ENCODE measurements at places on chromosomes 11 and 22. TPM values are rescaled to one million over a fixed set of nuclear protein-coding genes. Genes with fewer than 3 reads are reported as not detected.

The NAV2 gene
- total RNA-seq, result 2.9 TPM

The LRRC56 gene
- total RNA-seq, result 4.3 TPM

- DNase-seq, result peak; percentile 75
Observed at GRCh38 chr22:19149047-19149883, 827 bp downstream of the GSC2 start.

The SLC43A1 gene
- total RNA-seq, result 28.2 TPM

DNA sequence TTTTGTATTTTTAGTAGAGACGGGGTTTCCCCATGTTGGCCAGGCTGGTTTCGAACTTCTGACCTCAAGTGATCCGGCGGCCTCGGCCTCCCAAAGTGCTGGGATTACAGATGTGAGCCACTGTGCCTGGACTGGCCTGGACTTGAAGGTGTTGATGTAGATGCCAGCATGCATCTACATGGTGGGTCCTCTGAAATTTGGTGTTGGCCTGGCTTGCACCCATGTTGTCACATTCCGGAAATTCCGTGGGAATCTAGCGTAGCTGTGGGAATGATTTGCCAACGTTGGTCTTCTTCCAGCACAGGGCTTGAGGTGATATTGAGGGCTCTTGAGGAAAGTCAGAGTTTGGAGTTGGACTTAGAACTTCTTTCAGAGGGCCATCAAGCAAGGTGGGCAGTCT, 6.5 kb downstream of the PACS1 start:
- no peak for DNase-seq

The NOL12 gene
- 50.4 TPM for total RNA-seq

GRCh38 chr11:61290905-61291690, 4.0 kb downstream of the VWCE start:
- DNase-seq, result no peak

DNA sequence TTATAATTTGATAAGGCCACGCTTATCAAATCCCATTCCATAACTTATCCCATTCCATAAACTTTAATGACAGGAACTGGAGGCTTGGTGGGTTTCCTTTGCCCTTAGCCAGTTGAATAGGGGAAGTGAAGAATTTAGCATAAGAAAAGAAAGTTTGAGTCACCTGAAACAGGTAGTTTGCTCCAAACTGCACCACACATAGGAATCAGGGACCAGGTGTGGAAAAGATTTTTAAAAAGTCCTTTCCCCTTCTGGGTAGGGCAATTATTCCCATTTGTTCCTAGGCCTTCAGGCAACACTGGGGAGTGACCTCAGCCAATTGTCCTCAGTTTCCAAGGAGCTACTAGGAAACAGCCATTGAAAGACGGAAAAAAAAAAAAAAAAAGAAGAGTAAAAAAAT, 525.7 kb upstream of the CNTN5 start:
- no peak for DNase-seq

- DNase-seq, result no peak
Observed at GRCh38 chr11:44737245-44738085, 10.7 kb downstream of the TSPAN18 start.

Data from activated naive CD8-positive, alpha-beta T cell treated with anti-CD3 and anti-CD28 coated beads, Interleukin-2, amount 10 ng/mL, durations not matched to agents 7 days and 5 days (primary cell).